Effector CD4-positive, alpha-beta T cell (primary cell): ENCODE measurements at places on chromosomes 4 and X.

DNA sequence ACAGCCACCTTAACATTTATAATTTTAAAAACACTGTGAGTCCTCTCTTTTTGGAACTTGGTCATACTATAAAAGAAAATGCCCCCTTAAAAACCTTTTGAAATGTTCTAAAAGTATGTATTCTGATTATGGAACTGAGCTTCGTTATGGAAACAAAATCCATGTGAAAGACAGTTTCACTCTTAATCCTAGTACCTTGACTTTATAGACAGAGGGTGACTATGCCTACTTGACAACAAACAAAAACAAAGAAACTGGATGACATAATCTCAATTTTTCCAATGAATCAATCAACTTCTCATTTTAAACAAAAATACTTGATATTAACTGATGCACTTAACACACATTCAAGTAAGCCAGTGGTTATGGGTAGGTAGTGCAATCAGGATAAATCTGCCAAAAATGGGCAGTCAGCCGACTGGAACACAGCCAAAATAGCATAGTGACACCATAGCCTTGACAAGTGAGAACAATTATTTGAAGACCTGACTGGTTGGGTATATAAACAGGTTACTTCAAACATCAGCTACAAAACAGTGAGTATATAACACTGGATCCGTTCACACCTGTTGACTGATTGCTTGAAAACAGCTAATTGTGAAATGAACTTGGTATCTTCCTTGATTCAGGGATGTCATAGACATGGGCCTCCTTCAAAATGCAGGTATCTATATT is 265.5 kb downstream of the PPP3CA start:
- no peak for DNase-seq

DNA sequence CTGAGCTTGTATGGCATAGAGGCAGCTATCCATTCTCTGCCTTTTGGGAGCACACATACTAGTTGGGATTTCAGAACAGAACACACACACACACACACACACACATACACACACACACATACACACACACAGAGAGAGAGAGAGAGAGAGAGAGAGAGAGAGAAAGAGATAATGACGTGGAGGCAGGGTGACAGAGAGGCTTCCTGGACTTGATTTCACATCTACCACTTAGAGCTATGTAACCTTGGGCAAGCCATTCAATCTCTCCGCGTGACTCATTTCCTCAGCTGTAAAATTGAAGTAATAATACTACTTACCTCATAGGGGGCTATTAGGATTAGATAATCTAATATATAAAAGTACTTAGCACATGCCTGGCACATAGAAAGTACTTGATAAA is 12.3 kb upstream of the GRIA3 start:
- DNase-seq = no peak

GRCh38 chr4:105075045-105075444 is 71.6 kb upstream of the TET2 start:
- no peak for DNase-seq

- no peak for DNase-seq
These were observed 7.4 kb upstream of the TNIP2 start for GRCh38 chr4:2763511-2763967.

- no peak for DNase-seq
These were observed 111.7 kb downstream of the HMX1 start for GRCh38 chr4:8759987-8760386.
